ENCODE measurements at places on chromosomes 12 and 14.

- no peak for DNase-seq
Observed at GRCh38 chr14:90088176-90088575, 26.4 kb downstream of the KCNK13 start.

- no peak for DNase-seq
Observed at GRCh38 chr12:57496822-57497221, 9.0 kb downstream of the MARS1 start.

DNA sequence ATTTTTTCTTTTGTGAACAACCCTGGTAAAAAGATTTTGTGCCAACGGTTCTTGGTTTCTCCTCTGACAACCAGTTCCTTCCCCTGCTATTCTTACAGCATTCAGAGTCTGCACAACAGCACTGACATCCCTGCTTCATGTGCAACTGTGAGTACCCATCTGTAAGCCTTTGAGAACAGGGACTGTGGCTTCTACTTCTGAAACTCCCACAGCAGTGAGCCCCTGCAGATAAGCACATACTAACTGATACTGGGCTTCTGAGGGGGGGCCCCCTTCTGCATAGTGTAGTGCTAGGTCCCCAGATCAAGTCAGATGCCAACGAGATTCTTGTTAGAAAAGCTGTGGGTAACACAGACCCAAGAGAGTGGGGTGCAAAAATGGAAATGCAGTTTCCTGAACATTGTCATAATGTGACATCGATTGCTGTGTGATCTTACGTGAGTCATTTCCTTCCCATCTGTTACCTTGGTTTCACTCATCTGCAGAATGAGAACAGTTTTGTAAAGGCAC is 11.1 kb upstream of the NINJ2 start:
- peak; percentile 82 for DNase-seq

DNA sequence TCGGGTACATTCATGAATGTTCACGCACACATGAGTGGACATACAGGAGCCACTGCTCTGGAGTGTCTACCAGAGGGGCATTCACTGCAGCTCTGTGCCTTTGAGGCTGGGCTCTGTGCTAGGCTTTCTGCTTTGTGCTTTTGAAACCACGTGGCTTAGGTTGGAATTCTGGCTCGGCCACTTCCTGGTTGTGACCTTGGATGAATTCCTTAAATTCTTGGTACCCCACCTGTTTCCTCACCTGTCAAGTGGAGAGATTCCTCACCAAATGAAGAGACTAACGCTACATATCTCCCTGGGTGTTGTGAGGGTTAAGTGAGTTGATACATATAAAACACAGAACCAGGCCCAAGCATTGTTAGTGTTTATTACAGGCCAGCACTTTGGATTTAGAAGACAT is 842.8 kb downstream of the VRK1 start:
- no peak for DNase-seq

DNA sequence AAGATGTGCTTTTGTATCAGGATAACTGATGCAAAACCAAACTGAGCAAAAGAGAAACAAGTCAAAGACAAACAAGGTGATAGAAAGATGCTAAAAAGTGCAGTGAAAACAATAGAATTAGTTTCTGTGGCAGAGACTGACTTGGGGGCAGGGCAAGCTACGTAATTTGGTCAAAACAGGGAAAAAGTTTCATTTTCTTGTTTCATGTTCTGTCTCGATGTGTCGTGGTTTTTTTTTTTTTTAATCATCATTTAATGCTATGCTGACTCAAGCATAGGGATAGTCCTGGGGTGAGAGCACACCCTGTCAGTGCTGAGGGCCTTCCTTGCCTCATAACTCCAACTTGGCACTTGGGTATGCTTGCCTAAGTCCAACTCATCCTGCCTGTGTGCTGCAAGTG is 144.1 kb upstream of the PTPRQ start:
- DNase-seq: no peak
